ENCODE measurements at places on chromosomes 7 and 10.

- peak; percentile 12 for DNase-seq
Observed at GRCh38 chr7:14924398-14924797, 21.8 kb upstream of the DGKB start.

GRCh38 chr10:94963901-94964300, 25.4 kb downstream of the CYP2C9 start:
- DNase-seq = peak; percentile 27

DNA sequence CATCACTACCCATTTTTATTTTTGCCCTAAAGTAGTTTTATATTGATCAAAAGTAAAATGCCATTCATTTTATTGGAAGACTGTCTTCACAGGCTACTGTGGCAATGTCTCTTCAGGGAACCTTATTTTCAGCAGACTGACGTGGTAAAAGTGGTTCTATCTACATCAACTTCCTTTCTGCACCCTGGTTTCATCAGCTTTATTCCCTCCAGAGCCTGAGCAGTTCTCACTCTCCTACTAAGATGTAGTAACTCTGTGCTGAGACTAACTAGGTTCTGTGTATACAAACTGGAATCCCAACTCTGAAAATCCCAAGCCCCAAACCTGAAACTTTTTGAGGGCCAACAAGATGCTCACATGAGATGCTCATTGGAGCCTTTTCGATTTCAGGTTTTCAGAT, 155.3 kb downstream of the SFMBT2 start:
- DNase-seq = no peak

- DNase-seq = no peak
Observed at GRCh38 chr7:100884736-100885439, 4.6 kb downstream of the UFSP1 start.

- DNase-seq = no peak
Observed at GRCh38 chr10:69730251-69731156, 71.2 kb upstream of the COL13A1 start.

GRCh38 chr10:123588386-123588914, 77.7 kb upstream of the GPR26 start:
- DNase-seq = no peak

GRCh38 chr7:17031906-17032551, 150.2 kb upstream of the AGR3 start:
- no peak for DNase-seq

DNA sequence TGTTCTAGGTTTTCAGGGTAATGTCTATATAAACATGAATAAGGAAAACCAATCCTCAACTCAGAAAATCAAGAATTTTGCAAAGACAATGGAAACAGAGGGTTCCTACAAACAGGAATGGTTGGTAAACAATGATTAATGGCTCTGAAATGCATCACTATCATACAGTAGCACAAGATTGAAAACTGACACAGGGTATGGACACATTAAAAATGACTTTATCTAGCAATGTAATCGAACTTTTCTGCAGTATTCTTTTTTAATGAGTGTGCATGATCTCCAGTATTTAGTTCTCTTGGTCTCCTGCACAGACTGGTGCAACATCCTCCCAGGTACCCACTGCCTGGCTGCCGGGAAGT, 15.9 kb downstream of the GRB10 start:
- no peak for DNase-seq

DNA sequence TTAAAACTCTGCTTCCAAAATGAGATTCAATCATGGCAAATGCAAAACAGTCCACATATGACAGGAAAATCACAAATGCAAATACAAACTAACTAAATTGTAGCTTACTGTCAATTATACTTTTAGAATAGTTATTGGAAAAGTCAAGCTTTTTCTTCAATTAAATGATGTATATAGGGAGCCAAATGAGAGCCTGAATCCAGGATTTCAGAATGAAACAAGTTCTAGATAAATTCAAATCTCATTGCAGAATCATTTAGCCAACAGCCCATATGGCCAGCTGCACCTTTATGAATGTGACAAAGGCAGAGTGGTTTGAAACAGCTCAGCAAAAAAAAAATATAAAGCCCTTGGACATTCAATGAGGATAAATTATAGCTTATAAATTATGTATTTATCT, 82.2 kb upstream of the SCIN start:
- no peak for DNase-seq

DNA sequence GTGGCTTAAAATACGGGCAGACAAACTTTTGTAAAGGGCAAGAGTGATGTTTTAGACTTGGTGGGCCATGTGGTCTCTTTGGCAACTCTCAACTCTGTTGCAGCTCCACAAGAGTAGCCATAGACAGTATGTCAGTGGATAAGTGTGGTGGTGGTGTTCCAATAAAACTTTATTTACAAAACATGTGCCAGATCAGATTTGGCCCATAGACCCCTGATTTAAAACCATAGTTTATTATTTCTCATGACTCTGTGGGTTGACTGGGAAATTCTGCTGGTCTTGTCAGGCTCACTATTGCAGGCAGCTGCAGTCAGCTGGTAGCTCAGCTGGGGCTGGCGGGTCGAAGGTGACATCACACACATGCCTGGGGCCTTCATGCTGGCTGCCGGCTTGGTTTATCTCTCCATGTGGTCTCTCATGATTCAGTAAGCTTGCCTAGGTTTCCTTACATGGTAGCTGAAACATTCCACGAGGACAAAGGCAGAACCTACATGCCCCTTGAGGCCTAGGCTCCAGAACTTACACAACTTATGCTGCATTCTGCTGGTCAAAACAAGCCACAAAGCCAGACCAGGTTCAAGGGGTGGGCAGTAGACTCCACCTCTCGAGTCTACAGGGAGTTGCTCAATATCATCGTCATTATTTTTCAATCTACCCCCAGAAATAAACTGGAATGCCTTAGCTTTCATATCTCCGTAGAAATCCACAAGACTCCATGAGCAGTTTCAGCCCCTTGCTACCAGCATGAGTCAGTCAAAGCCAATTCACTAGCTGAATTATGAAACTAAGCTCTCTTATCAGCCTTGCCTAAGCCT, 245.7 kb downstream of the WDR11 start:
- DNase-seq = no peak

- DNase-seq = no peak
Observed at GRCh38 chr10:71426058-71426605, 29.4 kb downstream of the CDH23 start.

DNA sequence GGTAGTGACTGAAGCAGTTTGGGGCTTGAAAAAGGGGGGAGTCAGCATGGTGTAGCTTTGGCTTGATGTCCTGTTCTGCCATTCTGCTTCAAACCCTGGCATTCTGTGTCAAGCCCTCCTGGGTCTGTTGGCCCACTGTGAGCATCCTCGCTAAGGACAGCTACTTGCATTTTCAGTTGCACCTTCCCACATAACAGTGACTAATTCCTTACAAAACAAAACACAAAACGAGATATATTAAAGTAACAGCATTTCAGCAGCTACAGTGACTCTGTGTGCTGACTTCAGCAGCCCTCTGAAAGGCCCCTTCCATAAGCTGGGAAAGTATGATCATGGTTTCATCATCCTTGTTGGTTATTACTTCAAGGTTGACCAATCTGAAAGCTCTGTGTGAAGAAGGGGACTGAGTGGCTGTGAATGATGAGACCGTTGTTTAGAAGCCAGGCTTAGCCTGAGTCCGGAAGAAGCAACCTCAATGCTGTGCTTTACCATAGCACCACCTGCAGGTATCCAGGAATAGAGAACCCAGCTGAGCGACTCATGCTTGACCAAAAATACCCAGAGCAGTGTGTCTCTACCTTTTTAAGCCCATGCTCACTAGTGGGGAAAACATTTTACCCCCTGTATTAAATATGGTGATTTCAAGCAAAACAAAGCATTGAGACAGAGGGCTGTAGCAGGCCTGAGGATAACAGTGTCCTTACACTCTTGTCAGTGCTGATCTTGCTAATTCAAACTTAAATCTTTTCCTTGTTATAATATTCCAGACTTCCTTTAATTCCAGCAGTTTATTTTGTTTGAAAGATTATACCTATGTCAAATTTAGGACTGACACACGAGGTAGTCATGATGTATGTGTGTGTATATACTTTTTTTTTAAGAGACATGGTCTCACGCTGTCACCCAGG, 42.6 kb upstream of the CC2D2B start:
- DNase-seq = peak; percentile 45

DNA sequence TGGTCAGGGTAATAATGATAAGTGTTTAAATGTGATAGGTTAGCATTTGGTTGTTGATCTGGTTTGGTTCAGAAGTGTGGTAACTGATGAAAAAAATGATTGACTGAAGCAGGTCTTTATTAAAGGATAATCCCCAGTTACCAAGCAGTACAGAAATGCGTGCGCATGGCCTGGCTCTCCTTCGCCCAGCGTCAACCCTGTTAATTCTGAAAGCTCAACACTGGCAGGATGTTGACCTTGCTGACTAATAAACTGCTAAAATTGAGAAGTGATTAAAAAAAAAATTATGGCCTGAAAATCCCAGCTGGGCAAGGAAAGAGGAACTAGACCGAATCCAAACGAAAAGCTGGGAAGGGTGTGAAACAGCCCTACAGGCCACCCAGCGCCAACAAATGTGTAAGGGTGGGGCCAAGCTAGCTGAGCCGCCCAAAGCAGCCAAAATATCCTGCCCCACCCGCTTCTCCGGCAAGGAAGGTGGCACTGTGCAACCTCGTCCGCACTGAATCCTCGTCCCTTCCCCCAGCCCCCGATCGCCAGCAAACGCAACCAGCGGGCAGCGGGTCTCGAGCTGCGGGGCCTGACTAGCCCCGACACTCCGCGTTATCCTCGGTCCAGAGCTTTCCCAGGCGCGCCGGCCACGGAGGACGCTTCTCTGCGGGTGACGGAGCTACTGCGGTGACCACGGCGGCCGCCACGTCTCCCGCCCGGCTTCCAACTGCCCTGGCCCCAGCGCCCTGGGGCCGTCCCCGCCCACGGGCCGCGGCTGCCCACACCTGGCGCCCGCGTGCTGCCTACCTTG, 561 bp downstream of the SHTN1 start:
- DNase-seq = peak; percentile 22

DNA sequence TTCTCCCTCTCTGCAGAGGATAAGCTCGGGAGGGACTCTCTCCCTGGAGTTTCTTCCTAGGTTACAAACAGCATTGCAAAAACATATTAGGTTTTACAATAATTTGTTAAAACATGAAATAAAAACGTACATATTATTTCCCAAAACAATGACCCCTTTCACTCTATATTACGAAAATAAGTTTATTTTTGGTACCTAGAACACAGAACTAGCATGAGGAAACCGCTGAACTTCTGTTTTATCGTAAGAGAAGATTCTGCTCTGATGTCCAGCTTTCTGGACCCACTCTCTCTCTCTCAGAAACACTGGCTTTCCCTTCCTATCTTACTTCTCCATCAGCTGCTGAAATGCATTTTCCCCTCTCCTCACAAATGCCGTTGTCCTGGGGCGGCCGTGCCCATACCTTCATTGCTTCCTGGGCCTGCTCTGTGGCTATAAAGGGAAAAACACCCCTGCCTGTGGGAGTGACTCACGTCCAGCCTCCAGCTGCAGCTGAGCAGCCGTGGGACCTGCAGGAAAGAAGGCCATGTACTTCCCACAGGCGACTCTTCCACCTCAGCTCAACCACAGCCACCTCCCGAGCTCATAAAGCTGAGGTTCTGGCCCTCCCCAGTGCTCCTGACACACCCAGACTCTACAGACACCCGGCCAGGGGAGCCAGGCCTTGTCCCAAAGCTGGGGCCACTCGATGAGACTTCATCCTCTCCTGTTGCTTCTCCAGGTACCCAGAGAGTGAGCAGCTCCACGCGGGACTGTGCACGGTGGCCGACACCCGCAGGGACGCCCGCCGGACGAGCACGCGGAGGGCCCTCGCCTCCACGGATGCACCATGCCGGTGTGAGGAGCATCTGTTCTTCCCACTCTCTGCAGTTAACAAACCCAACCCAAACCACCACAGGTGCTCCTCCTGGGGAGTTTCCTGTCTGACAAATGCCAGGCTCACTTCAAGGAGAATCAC, 3.1 kb downstream of the GPER1 start:
- DNase-seq = no peak

DNA sequence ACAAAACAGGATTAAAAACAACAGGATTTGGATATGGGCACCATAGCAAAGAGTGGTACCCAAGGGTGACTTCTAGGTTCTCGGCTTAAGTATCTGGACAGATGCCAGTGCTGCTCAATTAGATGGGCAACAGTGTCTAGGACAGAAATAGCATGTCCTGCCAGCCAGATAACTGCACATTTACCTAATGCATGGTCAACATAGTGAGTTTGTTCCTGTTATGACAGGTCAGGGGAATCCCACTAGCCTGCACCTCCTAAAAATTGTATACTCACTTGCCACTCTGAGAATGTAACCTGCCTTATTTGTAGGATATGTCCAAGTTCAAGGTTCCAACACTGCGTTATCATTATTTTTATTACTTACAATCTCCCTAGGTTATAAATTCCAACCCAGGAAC, 471.7 kb downstream of the GRM8 start:
- DNase-seq = no peak

GRCh38 chr10:86579883-86580520, 58.4 kb upstream of the WAPL start:
- no peak for DNase-seq

GRCh38 chr7:31054608-31055278, 2.6 kb downstream of the ADCYAP1R1 start:
- no peak for DNase-seq

GRCh38 chr10:36771725-36772124, 353.7 kb upstream of the ANKRD30A start:
- no peak for DNase-seq

DNA sequence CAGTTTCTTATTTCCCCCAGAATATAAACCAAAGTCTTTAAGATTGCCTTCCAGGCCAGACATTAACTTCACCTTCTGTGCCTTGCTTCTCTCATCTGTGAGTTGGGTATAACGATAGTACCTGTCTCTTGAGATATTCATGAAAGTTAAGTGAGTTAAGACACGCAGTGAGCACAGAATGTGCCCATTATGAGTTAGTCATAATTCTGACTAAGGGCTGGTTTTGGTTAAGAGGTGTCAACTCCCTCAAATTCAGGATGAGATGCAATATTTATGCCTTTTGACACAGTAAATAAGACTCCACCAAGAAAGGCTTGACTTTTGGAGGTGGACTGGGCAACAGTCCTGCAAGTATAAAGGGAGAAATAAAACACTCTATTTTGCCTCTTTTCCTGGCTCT, 528.7 kb upstream of the IGFBP3 start:
- no peak for DNase-seq

GRCh38 chr7:6387734-6388294, 59.9 kb downstream of the DAGLB start:
- no peak for DNase-seq

- peak; percentile 18 for DNase-seq
Observed at GRCh38 chr10:15609246-15609645, 110.5 kb downstream of the ITGA8 start.

All from HTR-8/SVneo (cell line).